Activated CD8-positive, alpha-beta memory T cell treated with anti-CD3 and anti-CD28 coated beads, Interleukin-2, amount 50 U/mL, for 4 hours (primary cell): ENCODE measurements at places on chromosomes 1 and 21.

DNA sequence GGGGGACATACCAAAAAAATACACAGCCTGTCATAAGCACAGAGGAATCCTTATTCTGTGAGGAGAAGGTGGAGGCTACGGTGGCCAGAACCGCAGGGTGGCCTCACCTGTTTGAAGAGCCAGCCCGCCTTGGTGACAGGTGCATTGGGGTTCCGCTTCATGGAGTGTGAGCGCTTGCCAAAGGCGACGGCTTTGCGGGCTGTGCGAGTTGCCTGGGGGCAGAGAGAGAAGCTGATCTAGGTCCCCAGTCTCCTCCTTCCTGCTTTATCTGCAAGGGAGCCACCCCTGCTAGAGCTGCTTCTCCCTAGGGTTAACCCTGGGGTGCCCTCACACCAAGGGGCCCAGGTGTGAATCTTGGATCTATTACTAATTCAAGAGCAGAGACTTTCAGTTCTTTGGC is 54.3 kb upstream of the GOLT1A start:
- no peak for DNase-seq

DNA sequence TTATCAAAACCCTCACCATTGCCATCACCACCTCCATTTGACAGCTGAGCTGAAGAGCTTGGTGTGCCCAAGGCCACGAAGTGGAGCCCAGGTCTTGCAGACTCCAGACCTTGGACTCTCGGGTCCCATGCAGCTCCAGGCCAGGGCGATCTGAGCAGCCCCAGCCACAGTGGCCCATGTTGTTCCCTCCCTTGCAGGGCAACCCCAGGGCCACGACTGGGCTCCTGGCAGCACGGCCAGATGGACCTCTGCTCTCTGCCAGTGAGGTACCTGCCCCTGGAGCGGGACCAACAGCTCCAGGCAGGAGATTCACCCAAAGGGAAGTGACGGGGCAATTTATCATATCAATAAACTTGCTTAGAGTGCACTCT is 182.7 kb upstream of the VAMP3 start:
- DNase-seq = no peak

GRCh38 chr1:93578911-93579825 is 102.5 kb downstream of the BCAR3 start:
- no peak for DNase-seq

DNA sequence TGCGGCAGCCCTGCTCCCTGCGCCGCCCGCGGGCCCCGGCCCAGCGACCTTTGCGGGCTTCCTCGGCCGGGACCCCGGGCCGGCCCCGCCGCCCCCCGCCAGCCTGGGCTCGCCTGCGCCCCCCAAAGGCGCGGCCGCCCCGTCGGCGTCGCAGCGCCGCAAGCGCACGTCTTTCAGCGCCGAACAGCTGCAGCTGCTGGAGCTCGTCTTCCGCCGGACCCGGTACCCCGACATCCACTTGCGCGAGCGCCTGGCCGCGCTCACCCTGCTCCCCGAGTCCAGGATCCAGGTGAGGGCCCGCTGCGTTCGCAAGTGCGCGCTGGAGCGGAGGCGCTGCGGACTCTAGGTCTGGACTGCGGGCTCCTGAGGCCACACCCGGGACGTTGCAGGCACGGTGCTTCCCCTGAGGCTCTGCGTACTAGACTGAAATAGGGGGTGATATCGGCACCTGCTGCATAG is 351 bp downstream of the MIXL1 start:
- DNase-seq = peak; percentile 23

DNA sequence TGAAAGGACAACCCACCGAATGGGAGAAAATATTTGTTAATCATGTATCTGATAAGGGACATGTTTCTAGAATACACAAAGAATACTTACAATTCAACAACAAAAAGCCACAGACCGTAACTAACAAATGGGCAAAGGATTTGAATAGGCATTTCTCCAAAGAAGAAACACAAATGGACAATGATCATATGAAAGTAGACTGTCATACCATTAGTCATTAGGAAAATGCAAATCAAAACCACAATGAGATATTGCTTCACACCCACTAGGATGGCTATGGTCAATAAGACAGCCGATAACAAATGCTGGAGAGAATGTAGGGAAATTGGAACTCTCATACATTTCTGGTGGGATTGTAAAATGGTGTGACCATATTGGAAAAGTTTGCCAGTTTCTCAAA is 367.2 kb upstream of the SGIP1 start:
- DNase-seq = no peak

DNA sequence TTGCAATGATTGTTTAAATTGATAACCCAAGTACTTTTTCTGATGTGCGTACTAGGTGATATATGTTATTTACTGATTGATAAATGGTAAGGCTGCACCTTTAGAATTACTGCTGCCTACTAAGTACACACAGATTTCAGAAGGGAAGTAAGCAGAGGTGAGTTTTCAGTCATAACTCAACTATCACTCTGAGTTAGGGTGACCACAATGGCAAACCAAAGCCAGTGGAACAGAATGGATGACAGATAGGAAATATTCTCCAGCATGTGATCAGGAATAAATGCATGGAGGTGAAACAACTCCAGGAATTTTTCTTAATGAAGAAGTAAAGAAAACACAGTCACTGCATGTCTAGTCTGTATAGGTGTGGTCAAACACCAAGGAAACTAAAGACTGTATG is 7.5 kb upstream of the KCNJ15 start:
- DNase-seq = no peak

- no peak for DNase-seq
Measured at GRCh38 chr1:22506130-22506692, 54.6 kb downstream of the ZBTB40 start.

- no peak for DNase-seq
Measured at GRCh38 chr1:44016041-44016889, 15.0 kb downstream of the SLC6A9 start.

DNA sequence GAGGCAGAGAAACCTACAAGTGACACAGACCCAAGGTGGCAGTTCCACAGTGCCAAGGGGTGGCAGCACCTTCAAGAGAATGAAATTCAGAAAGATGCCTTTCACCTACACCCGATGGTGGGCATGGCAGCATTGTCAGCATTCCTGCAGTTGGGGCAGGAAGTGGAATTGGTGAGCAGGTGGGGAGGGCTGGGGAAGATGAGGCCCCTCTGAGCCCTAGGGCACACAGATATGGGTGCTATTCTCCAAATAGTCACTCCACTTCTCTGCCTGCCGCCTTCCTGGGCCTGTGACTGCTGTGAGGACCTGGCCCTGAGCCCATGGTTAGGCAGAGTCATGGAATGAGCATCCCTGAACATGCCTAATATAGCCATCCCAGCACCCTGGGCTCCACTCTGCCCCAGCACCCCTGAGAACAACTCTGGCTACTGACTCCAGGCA is 8.3 kb downstream of the SHISA4 start:
- no peak for DNase-seq

GRCh38 chr1:187977298-187977697 is 1148.5 kb downstream of the PLA2G4A start:
- no peak for DNase-seq

- no peak for DNase-seq
Measured at GRCh38 chr1:85884372-85885035, 176.3 kb upstream of the ZNHIT6 start.

- DNase-seq = no peak
Measured at GRCh38 chr1:197303463-197303862, 35.4 kb downstream of the CRB1 start.

DNA sequence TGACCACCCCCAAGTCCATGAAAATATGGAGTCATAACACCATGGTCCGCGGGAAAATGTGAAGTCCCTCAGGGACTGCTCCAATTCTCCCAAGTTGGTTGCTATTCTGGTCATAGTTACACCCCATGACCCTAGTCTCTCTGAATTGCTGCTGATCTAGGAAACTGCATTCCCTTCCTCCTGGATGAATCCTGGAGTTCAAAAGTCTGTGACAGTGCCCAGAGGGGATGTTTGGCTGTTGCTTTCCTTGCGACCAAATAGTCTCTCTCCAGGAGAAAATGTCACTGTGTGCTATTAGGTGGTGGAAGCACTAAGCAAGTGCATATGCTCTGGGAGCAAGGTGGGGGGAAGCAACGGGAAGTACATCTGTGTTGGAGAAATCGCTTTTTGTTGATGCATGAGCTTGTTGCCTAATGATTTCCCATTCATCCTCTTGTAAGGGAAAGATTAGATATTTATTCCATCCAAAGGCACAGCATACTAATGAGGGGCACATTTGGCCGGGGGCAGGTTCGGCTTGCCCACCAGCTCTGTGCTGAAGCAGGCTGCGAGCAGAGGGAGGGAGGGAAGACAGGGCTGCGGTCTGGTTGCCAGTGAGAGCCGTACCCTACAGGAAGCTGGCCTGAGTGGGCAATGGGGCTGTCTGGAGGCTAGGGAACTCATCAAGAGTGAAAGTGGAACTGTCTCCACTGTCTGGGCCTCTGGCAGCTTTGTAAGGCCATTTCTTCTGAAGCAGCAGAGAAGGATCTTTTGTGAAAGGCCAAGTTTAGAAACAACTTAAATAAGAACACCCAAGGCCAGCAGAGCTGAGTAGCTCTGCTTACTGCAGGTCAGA is 27.2 kb downstream of the SYT6 start:
- DNase-seq = no peak

DNA sequence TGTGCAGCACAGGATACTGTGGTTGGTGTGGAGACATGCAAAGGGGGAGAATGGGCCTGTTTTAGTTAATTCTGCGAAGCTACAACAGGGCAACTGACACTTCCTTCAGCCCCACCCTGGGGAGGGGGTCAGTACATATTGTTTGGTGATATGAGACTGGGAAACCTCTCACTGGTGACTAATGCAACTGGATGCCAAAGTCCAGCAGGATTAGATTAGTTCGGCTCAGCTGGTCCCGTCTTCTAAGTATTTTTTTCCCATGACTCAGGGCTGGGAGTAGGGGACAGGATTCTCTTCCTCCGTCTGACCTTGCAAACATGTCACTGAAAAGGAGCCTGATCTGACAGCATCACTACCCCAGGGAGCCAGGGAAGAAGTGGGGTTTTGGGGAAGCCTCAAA is 43.0 kb downstream of the PLXNA2 start:
- no peak for DNase-seq

GRCh38 chr1:28540651-28541050 is 12.2 kb upstream of the TRNAU1AP start:
- no peak for DNase-seq
